Gastrocnemius medialis (tissue), 4 donors: ENCODE measurements at places on chromosomes 2 and 18. TPM values are rescaled to one million over a fixed set of nuclear protein-coding genes. Genes with fewer than 3 reads are reported as not detected.

DNA sequence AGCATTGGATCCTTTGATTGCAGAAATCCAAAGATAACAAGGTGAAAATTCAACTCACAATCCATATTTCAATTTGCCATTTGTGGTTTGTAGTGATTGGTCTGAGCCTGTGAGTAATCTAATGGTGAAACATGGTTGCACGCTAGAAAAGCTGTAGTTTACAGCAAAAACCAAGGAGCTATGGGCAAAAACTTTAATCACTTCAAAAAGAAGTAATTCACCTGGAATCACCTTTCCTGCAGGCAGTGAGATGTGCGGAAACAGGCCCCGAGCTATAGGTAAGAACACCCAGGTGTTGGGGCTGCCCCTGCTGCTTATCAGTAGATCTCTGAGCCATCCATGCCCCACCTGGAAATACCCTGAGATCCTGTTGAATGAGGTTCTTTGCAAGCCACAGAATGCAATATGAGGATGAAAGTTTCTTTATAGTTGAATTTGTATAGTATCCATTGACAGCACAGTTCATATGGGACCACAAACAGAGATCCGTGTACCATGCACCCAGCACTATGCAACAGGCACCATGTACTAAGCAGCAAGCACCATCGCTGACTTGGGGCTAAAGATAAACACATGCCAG lies 208.2 kb downstream of the SPP2 start:
- H3K4me3 ChIP-seq: no peak overlapping the region
- H3K27me3 ChIP-seq: no peaks in the 10 kb centered on the region
- no peak overlapping the region for H3K27ac ChIP-seq
- no peaks in the 10 kb centered on the region for H3K4me1 ChIP-seq
- no peaks in the 10 kb centered on the region for H3K36me3 ChIP-seq

DNA sequence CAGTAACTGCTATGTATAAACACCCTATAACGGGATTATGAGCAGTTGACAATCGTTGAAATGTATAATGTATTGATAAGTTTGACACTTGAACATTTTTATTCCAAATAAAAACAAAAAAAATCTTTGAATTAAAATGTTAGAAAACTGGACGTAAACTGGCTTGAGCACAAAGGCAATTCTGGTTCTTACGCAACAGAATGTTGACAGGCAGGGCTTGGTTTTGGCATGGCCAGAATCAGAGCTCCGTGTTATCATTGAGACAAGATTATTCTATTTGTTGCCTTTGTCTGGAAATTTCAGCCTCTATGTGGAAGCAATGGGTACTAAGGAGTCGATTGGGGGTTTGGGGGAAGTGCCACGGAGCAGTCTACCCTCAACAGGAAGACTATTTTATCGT lies 1028.6 kb upstream of the ZEB2 start:
- H3K4me1 ChIP-seq: no peaks in the 10 kb centered on the region
- H3K27me3 ChIP-seq: no peaks in the 10 kb centered on the region
- no peak overlapping the region for H3K4me3 ChIP-seq
- no peaks in the 10 kb centered on the region for H3K36me3 ChIP-seq
- DNase-seq: no peak

DNA sequence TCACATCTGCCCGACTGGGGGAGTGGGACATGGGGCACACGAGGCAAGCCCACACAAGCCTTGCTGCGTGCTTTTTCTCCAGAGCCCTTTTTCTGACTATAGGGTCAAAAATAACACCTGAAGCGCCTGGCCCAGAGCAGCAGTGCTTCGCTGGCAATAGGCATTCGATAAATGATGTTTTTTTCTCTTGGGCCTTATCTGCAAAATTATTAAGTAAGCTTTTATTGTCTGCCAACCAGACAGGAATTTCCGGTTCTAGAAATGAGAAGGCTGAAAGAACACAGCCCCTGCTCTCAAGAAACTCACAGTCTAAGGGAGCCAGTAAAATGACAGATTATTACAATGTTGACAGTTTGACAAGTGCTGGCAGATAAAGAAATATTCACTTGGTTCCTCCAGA lies 2.7 kb upstream of the TMBIM1 start:
- no peaks in the 10 kb centered on the region for H3K27me3 ChIP-seq
- H3K4me1 ChIP-seq: peaks cover 22% of the 10 kb centered on the region
- H3K36me3 ChIP-seq: no peaks in the 10 kb centered on the region
- no peak for DNase-seq

DNA sequence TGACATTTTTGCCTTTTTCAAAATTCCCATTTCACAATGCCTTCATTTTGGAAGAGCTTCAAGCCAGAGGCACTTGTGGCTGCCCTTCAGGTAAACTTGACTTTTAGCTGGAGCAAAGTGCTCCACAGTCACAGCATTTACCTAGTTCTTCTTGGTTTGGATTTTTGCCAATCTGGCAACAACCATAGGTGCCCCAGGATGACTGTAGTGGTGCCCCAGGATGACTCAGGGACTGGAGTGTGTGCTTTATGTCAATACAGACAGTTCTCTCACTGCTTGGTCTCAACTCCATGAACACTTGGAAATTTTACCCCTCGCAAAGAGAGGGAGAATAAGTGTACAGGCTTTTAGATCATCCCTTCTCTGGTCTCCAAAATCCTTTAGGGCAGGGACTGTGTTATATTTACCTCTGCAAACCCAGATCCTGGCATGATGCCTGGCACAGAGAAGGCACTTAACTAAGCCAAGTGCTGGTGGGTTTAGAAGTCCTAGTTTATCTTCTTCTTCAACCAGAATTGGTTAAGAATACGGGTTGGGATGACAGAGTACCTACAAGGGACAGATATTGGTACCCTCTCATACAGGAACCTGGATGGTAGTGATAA lies 15.3 kb upstream of the PTPN4 start:
- no peaks in the 10 kb centered on the region for H3K27me3 ChIP-seq
- H3K36me3 ChIP-seq: no peaks in the 10 kb centered on the region
- H3K4me1 ChIP-seq: peaks cover 20% of the 10 kb centered on the region

GRCh38 chr2:37895140-37895539 lies 29.9 kb upstream of the RMDN2 start:
- H3K4me3 ChIP-seq: no peak overlapping the region
- H3K4me1 ChIP-seq: no peaks in the 10 kb centered on the region
- H3K27ac ChIP-seq: no peak overlapping the region
- DNase-seq: no peak
- H3K27me3 ChIP-seq: no peaks in the 10 kb centered on the region

DNA sequence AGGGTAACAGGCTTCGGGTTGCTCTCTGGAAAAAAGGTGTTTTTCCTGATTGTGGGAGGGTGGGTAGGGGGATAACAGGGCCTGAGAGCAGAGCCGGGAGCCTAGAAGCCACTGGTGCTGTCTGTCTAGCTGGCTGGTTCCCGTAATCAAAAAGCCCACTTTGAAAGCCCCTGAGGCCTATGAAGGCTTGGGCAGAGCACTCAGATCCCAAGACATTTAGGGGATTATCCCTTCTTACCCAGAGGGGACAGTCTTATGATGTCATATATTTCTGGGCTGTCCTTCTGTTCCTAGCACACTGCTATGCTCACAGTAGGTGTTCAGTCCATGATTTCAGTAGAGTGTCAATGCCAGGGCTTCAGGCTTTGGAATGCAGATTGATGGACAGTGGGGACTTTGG lies 45.1 kb downstream of the CELF4 start:
- no peak overlapping the region for H3K4me3 ChIP-seq
- H3K27ac ChIP-seq: no peak overlapping the region
- peaks cover 14% of the 10 kb centered on the region for H3K27me3 ChIP-seq
- DNase-seq: no peak
- H3K4me1 ChIP-seq: no peaks in the 10 kb centered on the region

DNA sequence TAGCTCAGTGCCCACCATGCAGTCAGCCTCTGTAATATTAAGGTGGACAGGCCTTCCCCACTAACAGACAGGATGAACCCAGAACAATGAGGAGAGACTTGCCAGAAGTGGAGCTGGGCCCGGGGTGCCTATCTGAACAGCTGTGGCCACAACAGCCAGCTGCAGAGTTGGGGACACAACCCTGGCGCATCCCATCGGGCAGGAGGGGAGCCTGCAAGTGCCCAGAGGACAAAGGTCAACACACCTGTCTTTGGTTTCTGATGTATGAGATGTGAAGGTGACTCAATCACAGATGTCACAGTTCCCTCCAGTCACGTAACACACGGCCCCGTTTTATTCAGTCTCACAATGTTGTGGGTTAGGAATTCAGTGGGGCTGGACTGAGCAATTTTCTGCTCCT lies 48.2 kb upstream of the TAF1B start:
- H3K27ac ChIP-seq: no peak overlapping the region
- H3K4me3 ChIP-seq: no peak overlapping the region
- no peak for DNase-seq
- peaks cover 1% of the 10 kb centered on the region for H3K4me1 ChIP-seq
- no peaks in the 10 kb centered on the region for H3K27me3 ChIP-seq

- H3K27ac ChIP-seq: peak overlapping the region; percentile 47
- DNase-seq: no peak
- peaks cover 32% of the 10 kb centered on the region for H3K4me1 ChIP-seq
- no peaks in the 10 kb centered on the region for H3K27me3 ChIP-seq
Observed at GRCh38 chr2:214489181-214489580, 78.3 kb downstream of the VWC2L start.

- no peaks in the 10 kb centered on the region for H3K27me3 ChIP-seq
- H3K36me3 ChIP-seq: peaks cover 11% of the 10 kb centered on the region
- no peaks in the 10 kb centered on the region for H3K4me1 ChIP-seq
- H3K27ac ChIP-seq: no peak overlapping the region
- no peak for DNase-seq
- no peak overlapping the region for H3K4me3 ChIP-seq
Observed at GRCh38 chr2:161321944-161322648, 13.9 kb downstream of the PSMD14 start.

DNA sequence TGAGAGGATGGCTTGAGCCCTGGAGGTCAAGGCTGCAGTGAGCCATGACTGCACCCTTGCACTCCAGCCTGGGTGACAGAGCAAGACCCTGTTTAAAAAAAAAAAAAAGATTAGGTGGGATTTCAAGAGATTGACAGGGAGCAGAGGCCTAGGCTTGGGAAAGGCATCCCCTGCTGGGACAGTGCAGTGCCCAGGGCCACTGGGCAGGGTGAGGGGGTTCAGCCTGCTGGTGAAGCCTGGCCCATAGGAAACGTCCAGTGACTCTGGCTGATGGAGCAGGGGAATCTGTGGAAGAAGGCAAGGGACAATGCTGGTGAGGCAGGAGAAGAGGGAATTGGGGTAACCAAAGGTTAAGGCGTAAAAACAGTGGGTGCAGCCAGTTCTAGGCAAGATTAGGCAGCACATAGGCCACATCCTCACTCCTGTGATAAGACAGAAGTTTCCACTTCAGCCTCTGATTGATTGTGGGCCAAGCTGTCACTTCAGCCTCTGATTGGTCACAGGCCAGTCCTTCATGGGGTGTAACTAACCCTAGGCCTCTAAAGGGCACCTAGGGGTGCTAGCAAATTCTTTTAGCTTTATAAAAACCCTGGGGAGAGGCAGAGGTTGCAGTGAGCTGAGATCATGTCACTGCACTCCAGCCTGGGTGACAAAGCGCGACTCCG lies 128.6 kb downstream of the MSH2 start:
- no peak overlapping the region for H3K4me3 ChIP-seq
- H3K27me3 ChIP-seq: no peaks in the 10 kb centered on the region
- H3K4me1 ChIP-seq: no peaks in the 10 kb centered on the region
- H3K27ac ChIP-seq: no peak overlapping the region

DNA sequence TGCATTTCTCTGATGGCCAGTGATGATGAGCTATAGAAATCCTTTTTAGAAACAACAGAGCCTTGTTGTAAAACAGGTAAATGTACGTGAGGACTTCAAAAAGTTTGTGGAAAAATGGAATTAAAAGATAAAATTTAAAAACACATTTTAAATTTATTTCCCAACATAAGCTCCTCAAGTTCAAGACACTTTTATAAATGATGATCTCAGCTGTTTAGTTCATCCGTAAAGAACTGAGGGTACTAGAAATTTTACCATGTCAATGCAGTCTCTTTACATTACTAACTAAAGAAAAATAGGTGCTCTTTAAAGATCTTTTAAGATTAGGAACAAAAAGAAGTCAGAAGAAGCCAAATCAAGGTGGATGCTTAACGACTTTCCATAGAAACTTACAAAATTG lies 52.5 kb downstream of the MSH2 start:
- no peak overlapping the region for H3K27ac ChIP-seq
- DNase-seq: no peak
- no peaks in the 10 kb centered on the region for H3K4me1 ChIP-seq
- no peaks in the 10 kb centered on the region for H3K27me3 ChIP-seq
- no peak overlapping the region for H3K4me3 ChIP-seq

GRCh38 chr18:36485772-36486171 lies 188.3 kb downstream of the FHOD3 start:
- no peaks in the 10 kb centered on the region for H3K36me3 ChIP-seq
- H3K27me3 ChIP-seq: no peaks in the 10 kb centered on the region
- DNase-seq: no peak

The CXCR1 gene
- 0.55 TPM for total RNA-seq

The DSC1 gene
- not detected for total RNA-seq

The C2orf74 gene
- 10.0 TPM for total RNA-seq

The CHRNG gene
- 57.5 TPM for total RNA-seq

The MYOM1 gene
- total RNA-seq: 307 TPM

The ASB18 gene
- total RNA-seq: not detected

The ZNF24 gene
- total RNA-seq: 30.5 TPM

The SNTG2 gene
- total RNA-seq: 0.92 TPM

The CCDC85A gene
- total RNA-seq: 6.5 TPM

The CHST10 gene
- 7.4 TPM for total RNA-seq
